OCI-LY7 (cell line): ENCODE measurements at places on chromosomes 12 and 14. TPM values are rescaled to one million over a fixed set of nuclear protein-coding genes. Genes with fewer than 3 reads are reported as not detected.

The TMEM119 gene
- not detected in 2 replicates for total RNA-seq

DNA sequence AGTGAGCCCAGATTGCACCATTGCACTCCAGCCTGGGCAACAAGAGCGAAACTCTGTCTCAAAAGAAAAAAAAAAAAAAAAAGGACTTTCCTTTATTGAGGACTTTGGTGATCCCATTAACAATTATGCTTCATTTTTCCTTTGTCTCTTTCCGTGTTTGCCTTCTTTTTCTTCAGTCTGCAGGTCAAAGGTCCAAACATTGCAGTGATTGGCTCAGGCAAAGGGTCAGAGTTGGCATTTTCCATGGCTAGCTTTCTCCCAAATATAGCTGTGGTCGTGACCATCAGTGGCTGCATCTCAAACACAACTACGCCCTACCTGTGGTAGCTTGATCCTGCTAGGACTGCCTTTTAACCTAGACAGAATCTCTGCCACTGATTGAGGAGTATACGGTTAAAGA, 7.0 kb upstream of the DNAL1 start:
- DNase-seq = no peak

DNA sequence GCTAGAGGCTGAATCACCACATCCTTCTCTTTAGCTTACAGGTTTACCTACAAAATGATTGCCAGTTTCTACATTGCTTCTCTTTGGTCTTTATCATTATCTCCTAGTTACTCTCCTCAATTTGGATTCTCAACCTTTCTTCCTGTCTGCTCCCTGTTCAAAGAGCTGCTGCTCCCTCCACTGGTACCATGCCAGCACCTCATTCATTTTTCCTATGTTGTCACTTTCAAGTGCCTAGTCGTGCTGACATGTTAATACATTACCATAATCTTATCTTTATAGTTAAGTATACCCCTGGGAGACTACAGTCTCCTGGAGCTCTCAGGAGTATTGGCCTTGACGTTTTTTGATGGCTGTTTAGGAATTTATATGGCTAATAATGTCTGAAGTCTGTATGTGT, 14.2 kb downstream of the FRS2 start:
- DNase-seq = no peak

The C12orf60 gene
- 3.4 and 3.9 TPM in 2 replicates for total RNA-seq

GRCh38 chr12:13566292-13566691, 369.8 kb downstream of the EMP1 start:
- no peak for DNase-seq
